ENCODE measurements at places on chromosomes 4 and X.

GRCh38 chr4:34158878-34159277 is 2085.4 kb downstream of the ARAP2 start:
- DNase-seq = no peak

DNA sequence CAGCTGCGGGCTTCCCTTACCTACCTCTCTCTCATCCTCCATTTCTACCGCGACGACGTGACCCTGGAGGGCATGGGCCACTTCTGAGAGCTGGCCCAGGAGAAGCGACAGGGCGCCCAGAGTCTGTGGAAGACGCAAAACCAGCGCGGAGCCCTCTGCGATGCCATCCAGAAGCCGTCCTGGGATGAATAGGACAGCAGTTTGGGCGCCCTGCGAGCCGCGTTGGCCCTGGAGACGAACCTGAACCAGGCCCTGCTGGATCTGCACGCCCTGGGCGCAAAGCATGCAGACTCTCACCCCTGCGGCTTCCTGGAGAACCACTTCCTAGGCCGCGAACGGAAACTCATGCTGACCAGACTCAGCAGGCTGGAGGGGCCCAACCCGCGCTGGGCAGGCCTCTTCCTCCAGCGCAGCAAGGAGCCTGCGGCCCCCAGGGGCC is 52.7 kb upstream of the TMPRSS11F start:
- no peak for DNase-seq

GRCh38 chr4:179927473-179927872 is 2315.7 kb upstream of the TENM3 start:
- no peak for DNase-seq

DNA sequence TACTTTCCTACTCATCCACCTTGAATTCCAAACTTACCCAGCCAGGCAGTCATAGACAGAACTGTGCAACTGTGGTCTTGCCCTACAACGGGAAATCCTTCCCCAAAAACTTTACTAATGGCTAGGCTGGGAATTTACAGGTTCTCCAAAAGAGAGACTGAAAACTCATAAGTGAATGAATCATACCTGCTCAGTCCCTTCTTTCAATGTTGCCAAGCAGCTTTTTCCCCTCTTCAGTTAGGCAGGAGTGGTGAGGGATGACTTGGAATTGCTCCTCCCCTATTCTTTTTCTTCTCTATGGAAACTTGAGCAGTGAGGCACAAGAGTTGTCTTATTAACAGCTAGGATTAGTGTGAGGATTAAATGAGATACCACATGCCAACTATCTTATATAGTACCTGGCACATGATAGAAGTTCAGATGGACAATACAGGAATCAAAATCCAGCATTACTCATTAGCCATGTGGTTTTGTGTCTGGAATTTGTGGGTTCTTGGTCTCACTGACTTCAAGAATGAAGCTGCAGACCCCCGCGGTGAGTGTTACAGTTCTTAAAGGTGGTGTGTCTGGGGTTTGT is 105.9 kb downstream of the TEX13A start:
- no peak for DNase-seq

- DNase-seq = no peak
These were observed 14.6 kb upstream of the IL13RA2 start for GRCh38 chrX:115031989-115032388.

DNA sequence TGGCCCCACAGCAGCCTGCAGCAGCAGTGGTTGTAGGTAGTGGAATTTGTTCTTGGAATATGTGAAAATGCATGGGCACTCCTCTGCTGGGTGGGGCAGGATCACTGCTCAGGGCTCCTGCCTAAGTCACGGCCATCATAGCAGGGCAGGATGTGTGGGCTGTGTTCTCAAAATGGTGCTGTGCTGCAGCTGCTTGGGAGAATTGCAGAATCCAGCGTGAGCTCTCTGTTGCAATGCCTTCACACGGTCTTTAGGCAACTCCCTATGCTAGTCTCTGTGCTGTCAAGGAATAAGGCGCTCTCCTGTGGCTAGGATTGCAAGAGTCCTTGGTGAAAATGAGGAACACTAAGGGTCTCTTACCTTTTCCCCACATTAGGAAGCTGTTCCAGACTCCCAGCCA is 42.9 kb downstream of the F8 start:
- DNase-seq = no peak

DNA sequence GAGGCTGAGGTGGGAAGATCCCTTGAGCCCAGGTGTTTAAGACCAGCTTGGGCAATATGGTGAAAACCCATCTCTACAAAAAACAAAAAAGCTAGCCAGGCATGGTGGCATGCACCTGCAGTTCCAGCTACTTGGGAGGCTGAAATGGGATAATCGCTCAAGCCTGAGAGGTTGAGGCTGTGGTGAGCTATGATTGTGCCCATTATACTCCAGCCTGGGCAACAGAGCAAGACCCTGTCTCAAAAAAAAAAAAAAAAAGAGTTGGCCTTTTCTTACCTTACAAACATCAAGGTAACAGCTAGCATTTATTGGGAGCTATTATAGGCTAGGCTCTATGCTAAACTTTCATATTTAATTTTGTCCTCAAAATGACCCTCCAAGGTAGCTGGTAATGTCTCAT is 43.4 kb downstream of the PTTG2 start:
- no peak for DNase-seq

- DNase-seq = no peak
These were observed 385.8 kb downstream of the PPARGC1A start for GRCh38 chr4:23504083-23504482.

DNA sequence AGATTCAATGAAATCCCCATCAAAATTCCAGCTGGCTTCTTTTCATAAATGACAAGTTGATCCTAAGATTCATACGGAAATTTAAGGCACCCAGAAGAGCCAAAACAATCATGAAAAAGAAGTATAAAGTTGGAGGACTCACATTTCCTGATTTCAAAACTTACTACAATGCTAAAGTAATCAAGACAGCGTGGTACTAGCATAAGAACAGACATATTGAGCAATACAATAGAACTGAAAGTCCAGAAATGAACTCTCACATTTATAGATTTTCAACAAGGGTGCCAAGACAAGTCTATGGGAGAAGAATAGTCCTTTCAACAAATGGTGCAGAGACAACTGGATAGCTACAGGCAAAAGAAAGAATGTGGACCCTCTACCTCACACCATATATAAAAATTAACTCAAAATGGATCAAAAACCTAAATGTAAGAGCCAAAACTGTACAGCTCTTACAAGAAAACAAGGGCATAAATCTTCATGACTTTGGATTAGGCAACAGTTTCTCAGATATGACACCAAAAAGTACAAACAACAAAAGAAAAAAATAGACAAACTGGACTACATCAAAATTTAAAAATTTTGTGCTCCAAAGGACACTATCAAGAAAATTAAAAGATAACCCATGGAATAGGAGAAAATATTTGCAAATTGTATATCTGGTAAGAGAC is 28.5 kb downstream of the SASH3 start:
- DNase-seq = no peak

- no peak for DNase-seq
These were observed 2.1 kb downstream of the GEMIN8 start for GRCh38 chrX:14027511-14028019.

GRCh38 chr4:121016611-121017010 is 55.7 kb downstream of the NDNF start:
- no peak for DNase-seq

- DNase-seq = no peak
These were observed 10.3 kb downstream of the STAP1 start for GRCh38 chr4:67568820-67569219.

GRCh38 chr4:54368281-54369265 is 139.5 kb downstream of the PDGFRA start:
- peak; percentile 37 for DNase-seq

DNA sequence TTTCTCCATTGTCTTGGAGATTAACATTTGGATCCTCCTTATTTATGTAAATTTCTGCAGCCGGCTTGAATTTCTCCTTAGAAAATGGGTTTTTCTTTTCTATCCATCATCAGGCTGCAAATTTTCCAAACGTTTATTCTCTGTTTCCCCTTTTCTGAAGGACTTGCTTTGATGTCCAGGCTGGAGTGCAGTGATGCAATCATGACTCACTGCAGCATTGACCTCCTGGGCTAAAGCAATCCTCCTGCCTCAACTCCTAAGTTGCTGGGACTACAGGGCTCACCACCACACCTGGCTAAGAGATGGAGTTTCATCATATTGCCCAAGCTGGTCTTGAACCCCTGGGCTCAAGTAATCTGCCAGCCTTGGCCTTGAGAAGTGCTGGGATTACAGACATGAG is 144.0 kb upstream of the ZXDB start:
- DNase-seq = no peak

DNA sequence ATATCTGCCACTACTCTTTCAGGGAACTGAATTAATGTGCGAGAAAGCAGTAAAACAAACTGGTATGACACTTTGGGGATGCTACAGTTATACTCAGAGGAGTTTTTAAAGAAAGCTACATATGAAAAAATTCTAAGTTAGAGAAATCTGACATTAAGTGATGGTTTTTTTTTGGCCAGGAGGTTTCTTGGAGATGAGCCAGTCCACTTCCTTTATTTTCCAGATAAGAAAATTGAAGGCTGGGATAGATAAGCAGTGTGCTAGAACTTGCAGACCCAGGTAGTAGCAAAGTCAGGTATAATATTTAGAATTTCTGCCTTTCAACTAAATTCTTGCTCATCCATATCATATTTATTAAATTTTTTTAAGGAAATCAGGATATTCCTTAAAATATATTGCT is 106.8 kb downstream of the FAT4 start:
- no peak for DNase-seq

DNA sequence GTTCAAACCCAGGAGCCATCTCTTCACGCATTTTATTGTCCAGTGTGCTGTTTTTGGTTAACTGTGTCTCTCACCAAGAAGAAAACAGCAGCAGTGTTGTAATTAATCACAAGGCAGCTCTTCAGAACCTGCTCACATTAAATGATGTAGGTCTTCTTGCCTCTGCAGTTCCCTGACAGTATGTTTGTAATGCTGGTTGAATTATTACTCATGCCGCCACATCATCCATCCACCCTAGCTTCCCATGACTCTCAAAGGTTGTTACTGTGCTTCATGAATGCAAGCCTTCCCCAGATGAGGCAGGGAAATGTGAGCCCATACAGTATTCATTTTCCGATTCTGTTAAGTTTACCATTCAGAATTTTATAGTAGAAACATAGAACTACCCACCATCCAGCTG is 17.4 kb downstream of the TLR10 start:
- no peak for DNase-seq

DNA sequence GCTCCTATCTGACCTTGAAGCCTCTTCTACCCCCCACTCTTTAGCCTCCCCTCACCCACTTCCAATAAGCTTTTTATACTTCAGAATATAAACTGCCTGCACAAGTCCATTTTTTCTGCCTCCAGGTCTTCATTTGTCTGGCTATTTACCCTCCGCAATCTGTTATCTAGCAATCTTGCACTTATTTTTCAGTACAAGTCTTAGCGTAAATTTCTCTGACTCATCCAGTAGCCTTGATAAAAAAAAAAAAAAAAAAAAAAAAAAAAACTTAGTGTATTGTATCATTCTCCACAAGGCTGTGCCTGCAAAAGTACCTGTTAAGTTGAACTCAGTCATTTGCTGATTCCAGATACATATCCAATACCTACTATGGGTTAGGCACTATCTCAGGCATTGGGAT is 219.5 kb upstream of the DKK2 start:
- DNase-seq = no peak

DNA sequence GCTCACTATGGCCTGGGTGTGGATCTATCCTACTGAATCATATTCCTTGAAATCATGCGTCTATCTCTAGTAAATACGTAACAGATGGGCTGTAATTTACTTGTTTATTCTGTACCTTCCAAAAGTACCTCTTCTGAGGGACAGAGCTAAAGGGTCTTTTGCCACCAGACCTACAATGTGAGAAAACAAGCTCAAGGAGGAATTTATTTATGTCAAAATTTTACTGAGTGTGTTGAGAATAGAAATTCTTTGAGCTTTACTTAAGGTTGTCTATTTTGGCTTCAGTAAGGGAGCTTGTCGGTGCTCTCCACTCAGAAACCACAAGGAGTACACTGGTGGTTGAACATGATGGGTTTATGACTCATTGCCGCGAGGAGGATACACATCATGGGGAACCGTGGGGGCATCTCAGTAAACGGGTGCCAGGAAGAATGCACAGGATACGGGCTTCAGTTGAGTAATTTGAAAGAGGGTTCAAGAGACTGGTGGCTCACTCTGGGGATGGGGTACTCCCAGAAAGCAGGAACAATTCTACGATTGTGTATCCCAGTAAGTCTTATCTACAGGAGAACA is 3.0 kb downstream of the ANK2 start:
- DNase-seq = no peak

DNA sequence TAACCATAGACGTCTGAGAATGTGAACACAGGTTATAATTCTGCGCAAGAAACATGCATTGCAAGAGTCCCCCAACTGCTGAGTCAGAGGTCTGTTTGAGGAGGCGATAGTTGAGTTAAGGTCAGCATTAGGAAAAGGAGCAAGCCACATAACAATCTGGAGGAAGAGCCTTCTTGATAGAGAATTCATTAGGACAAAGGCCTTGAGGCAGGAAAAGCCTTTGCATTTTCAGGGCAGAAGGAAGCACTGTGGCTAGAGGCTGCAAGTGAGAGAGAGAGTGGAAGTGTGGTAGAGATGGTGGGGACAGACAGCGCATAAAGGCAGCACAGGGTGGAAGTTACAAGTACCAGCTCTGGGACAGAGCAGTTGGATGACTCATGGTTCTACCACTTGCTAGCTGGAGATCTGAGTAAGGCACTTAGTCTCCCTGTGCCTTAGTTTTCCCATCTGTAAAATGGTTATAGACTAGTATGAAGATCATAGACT is 125.8 kb upstream of the LNX1 start:
- no peak for DNase-seq

DNA sequence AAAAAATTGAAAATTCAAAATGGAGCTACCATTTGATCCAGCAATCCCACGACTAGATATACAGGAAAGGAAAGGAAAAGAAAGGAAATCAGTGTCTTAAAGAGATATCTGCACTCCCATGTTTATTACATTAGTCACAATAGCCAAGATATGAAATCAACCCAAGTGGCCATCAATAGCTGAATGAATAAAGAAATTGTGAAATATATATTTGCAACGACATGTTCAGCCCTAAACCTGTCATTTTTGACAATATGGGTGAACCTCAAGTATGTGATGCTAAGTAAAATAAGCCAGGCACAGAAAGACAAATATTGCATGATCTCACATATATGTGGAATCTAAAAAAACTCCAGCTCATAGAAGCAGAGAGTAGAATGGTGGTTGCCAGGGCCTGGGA is 155.1 kb downstream of the ANXA5 start:
- DNase-seq = no peak

GRCh38 chr4:42152507-42153504 is at the start of gene BEND4:
Gene BEND4, minus strand, starts transcription at chr4:42152655. Its CDS starts 512 bp downstream, at chr4:42152143.
- DNase-seq = peak; percentile 8

All from muscle of back (tissue), 13 donors.